ENCODE measurements at places on chromosomes 4 and X. TPM values are rescaled to one million over a fixed set of nuclear protein-coding genes. Genes with fewer than 3 reads are reported as not detected.

DNA sequence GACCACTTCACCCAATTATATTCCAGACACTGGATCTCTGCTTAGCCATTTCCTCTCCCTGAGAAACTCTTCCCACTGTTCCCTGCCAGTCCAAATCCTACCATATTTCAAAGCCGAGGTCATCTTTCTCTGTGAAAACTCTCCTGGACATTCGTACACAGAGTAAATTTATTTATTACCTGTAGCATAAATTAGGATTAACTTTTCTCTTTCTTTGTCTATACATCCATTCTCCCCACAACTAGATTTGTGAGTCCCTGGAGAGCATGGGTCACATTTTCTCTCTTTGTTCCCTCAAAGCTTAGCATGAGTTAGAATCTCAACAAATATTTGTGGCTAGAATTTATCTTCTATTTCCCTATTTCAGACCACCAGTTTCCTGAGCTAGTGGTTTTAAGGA lies 27.8 kb upstream of the SMIM10 start:
- no peak for DNase-seq

The G3BP2 gene
- total RNA-seq, result 133 TPM

The ARX gene
- 12.1 TPM for total RNA-seq

DNA sequence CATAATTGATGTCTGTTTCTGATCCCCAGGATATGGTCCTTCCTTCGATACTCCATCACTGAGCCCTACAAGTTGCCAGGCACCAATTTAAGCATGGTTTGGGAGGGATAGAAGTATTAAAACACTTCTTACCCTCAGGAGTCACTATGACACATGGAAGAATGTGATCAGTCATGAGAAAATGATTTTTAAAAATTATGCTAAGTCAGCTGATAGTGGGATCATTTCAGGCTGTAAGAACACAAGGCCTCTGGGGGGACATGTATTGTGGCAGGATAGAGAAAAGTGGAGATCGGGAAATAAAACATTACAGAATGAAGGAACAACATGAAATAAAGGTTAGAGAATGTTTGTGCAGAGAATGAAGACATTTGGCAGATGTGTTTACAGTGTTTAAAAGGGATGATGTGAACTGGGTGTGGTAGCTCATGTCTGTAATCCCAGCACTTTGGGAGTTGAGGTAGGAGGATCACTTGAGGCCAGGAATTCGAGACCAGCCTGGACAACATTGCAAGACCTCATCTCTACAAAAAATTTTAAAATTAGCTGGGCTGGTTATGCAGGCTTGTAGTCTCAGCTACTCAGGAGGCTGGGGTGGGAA lies 64.0 kb downstream of the ELOVL6 start:
- DNase-seq, result no peak

- no peak for DNase-seq
These were observed 51.9 kb upstream of the DCTD start for GRCh38 chr4:182968917-182969650.

The OTC gene
- 3.2 TPM for total RNA-seq

- no peak for DNase-seq
These were observed 29.9 kb upstream of the REPS2 start for GRCh38 chrX:16916561-16916960.

The NLGN3 gene
- 17.9 TPM for total RNA-seq

The EGF gene
- 65.1 TPM for total RNA-seq

- peak; percentile 64 for DNase-seq
These were observed 27.3 kb downstream of the NELFA start for GRCh38 chr4:1981251-1982058.

DNA sequence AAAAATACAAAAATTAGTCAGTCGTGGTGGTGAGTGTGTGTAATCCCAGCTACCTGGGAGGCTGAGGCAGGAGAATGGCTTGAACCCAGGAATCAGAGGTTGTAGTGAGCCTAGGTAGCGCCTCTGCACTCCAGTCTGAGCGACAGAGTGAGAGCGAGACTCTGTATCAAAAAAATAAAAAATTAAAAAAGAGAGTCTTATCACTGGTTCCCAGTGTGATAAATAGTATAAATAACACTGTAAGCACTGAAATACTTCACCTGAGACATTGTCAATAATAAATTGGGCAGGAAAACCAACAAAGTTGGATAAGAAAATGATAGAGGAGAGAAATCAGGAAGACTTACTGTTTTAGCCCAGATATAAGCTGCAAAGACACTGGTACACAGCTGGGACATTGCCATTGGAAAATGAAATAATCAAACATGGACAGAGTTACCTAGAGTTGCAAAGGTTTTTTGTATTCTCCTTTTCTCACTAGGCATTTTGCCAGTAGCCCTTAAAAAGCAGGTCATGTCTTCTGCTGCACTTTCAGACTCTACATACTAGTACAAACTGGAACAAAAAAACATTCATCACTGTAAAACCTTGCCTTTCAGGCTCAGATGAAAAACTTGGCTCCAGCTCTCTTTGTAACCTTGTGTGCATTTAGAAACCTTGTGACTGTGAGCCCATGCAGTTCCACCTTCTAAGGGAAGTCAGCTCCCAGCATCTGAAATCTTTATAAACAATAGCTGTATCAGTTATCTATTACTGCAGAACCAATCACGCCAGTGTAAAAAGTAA lies 55.0 kb upstream of the PPP1R2C start:
- no peak for DNase-seq

DNA sequence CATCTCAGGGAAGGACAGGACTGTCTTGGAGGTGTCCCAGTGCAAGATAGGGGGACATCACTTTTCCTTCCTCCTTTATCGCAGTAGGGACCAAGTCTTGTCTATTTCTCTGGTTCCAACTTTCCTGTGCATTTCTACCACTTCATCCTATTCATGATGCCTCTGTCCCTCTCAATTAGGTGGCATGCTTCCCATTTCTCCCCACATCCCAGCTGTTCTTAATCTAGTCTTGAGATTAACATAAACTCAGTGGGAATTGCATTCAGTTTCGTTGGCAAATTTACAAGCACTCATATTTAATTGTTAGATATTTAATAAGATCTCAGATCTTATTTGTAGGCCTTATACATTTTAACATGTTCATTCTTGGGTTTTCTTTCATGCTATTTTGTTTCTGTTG lies 15.7 kb upstream of the ODAM start:
- no peak for DNase-seq

- DNase-seq, result no peak
These were observed 886.9 kb downstream of the FAM133A start for GRCh38 chrX:94560930-94561329.

- no peak for DNase-seq
These were observed 32.9 kb downstream of the MAGED4 start for GRCh38 chrX:52217494-52218160.

GRCh38 chrX:96861661-96862060 lies 22.0 kb upstream of the RPA4 start:
- no peak for DNase-seq

The GPRASP1 gene
- total RNA-seq, result 2.8 TPM

GRCh38 chr4:55395218-55395528 lies 584 bp upstream of the TMEM165 start:
- DNase-seq, result no peak

The RHOH gene
- 3.1 TPM for total RNA-seq

DNA sequence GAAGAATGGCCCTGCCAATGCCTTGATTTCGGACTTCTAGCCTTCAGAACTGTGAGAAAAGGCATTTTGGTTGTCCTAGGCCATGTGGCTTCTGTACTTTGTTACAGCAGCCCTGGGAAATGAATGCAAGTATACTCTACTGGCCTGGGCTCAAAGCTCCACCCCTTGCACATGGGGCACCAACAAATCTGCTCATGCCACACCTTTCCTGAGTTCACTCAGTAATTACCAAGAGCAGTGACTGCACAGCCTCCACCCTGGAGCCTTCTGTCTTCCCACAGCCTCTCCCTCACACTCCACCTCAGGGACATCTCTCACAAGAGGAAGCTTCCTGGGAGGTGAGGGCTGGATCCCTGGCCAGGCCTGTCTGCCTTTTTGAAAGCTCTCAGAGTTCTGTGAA lies 29.1 kb upstream of the GAB1 start:
- DNase-seq, result no peak

DNA sequence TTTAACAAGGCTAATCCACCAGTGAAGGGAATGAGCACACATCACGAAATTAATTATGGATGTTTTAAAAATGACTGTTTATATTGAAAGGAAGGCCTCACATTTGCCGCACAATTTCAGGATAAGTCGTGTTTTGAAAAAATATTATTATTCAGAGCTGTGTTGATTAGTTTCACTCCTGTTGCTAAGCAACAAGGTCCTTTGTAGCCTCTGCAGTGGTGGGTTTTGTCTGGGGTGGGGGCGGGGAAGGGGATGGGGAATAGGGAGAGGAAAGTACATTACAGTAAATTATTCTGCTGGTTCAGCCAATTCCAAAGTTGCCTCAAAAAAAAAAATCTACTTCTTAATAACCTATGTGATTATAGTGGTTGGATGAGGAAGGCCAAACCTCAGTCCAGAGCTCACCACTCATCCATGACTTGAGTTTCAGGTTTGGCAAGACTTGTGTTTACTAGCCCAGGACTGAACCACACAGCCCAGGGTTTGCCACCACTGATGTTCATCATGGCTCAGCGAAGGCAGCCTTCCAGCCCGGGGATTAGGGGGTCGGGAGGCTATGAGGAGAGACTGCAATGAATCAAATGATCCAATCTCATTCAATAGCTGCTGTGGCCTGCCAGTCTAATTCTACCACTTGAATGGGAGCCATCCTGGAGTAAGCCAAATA lies 162.5 kb upstream of the ATP6AP2 start:
- no peak for DNase-seq

DNA sequence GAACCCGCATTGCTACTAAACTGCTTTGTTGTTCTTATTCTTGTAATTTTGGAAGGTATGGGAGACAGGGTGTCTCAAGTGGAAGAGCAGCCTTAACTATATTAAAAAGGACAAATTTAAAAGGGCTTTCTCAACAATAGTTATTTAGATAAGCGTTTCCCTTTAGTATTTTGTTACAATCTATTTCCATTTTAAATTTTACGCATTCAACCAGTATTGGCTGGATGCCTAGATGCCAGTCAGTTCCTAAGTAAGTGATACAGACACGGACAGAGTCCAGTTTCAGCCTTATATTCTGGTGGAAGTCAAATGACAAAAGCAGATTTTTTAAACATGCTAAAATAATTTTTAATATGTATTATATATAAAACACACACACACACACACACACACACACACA lies 28.3 kb downstream of the FAT1 start:
- DNase-seq, result no peak

Data from type B pancreatic cell (in vitro differentiated cells).